Activated naive CD4-positive, alpha-beta T cell treated with anti-CD3 and anti-CD28 coated beads, Interleukin-2, amount 50 U/mL, for 16 hours (primary cell): ENCODE measurements at places on chromosomes 11 and 22.

DNA sequence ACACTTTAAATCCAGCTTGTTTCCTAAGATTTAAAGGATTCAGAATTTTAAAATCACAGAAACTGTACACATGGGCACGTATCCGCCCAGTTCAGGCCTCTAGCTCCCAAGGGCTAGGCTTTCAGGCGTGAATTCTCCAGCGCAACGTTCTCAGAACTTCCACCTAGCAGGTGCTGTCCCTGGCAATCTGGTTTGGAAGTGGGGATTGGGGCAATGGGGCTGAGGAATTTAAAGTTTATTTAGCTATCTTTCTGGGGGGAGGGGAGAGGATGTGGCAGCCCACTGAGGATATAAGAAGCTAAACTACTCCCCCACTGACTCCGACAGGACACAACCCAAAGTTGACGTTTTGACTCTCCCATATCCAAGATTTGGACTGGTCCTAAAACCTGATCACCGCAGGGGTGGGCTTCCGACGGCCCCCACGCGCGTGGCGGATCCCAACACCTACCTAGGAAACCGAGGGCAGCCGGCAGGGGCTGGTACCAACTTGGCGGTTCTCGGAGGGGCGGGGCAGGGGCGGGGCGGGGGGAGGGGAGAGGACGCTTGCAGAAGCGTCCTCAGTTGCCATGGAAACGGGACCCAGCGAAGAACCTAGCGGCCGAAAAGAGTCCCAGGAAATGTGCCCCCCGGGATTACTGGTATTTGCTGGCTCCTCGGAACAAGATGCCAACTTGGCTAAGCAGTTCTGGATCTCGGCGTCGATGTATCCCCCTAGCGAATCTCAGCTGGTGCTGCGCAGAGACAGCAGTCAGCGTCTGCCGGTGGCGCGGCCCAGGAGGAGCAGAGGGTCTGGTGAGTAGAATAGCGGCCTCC, at the start of gene HOATZ:
TSS of gene HOATZ (plus strand) at position 563 of the 816 bp plus-strand sequence. CDS start at position 570, 7 bp downstream.
- peak; percentile 12 for DNase-seq

DNA sequence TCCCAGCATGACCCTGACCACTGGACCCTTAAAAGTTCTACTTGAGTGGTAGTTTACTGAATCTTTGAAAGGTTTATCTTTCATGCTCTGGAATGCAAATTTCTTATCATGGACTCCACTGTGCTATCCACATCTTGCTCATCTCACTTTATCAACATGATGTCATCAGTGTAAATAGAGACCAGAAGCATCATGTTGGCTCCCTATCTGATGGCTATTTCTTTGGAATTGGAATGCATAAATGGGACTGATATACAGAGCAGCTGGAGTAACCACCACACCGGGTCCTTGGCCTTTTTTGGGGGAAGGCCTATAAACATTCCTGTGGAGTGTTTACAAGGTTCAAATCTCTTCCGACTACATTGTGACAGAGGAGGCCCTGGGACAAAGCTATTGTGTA, 74.1 kb upstream of the CEP126 start:
- no peak for DNase-seq

- no peak for DNase-seq
These were observed 496.2 kb upstream of the CCDC90B start for GRCh38 chr11:83782329-83782728.

GRCh38 chr11:59182457-59183151, 10.7 kb downstream of the DTX4 start:
- DNase-seq: no peak

DNA sequence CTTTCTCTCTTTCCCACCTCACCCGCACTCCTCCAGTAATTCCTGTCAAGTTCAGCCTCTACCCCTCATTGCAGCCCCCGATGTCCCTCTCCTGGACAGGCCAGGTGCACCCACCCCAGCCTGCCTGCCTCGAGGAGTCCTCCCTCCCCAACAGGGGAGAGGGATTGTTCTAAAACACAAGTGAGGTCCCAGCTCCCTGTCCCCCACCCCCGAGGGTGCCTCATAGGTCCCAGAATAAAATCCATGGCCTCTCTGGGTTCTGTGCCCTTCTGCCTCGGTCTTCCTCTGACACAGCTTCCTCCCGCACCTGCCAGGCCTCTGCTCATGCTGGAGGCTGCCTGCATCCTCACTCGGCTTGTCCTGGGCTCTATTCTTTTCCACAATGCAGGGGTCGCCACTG, 720.1 kb downstream of the BRD1 start:
- DNase-seq: no peak

- DNase-seq: no peak
These were observed 80.4 kb downstream of the SLC1A2 start for GRCh38 chr11:35338921-35339320.

GRCh38 chr11:68039526-68040086, 781 bp downstream of the TCIRG1 start:
- no peak for DNase-seq

DNA sequence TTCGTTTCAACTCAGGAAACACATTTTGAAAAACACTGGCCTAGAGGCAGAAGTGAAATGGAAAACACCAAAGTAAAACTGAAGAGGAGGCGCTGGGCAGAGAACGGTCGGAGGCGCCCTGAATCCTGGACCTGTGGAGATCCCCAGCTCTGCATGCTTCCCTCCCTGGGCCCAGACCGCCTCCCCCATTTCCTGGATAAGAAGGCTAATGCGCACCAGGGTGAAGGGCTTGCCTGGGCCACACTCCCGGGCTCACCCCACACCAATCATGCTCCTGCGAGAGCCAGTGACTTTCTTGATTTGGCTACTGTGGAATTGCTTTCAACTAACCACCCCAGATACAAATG, 167.1 kb downstream of the CRYBB2 start:
- no peak for DNase-seq

GRCh38 chr11:60344146-60344545, 17.1 kb downstream of the MS4A6E start:
- no peak for DNase-seq

- no peak for DNase-seq
These were observed 37.6 kb upstream of the THY1 start for GRCh38 chr11:119460582-119460981.

- DNase-seq: no peak
These were observed 23.9 kb downstream of the RTN4RL2 start for GRCh38 chr11:57484141-57484710.

DNA sequence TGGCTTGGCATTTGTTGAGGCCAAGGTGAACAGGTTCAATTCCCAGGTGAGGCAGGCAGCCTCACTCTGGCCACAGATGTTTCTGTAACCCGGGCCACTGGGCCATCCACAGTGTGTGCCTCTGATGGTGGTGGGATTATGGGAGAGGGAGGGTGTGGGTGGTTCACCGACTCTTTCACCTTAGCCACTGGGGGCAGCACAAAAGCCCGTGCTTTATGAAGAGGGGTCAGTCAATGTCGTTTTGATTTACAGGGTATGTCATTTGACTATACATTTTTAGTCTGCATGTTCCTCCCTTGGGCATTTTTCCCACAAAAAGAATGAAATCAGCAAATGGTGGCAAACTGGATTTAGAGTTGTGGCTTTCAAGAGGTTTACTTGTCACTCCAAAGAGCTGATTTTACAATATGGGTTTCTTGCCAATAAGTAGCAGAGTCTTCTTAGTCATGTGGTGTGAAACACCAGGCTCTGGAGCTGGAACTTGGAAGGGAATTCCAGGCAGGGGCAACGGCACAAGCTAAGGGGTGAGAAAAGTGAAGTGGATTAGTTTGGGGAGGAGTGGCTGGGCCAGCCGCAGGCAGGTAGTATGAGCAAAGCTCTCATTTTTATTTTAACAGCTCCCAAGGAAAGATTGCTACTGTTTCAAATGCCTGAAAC, 217.8 kb upstream of the ZBED5 start:
- no peak for DNase-seq

DNA sequence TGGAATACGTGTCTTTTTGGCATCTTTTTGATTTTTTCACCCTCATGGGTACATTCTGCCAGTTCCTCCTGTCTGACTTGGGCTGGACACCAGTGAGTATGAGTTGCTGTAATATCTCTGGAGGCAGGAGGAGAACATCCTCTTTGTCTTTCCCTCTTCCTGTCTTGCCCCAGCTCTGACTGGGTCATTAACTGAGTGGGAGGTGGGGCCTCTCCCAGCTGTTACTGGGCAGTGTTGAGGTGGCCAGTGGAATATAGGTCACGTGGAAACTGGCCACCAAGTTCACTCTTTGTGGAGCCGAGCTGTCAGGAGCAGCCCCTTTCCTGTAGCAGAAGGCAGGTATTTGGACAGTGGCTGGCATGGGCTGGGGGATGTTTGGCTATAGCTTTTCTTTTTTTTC, 2.2 kb downstream of the GLB1L2 start:
- no peak for DNase-seq

- no peak for DNase-seq
These were observed 29.9 kb downstream of the GDPD5 start for GRCh38 chr11:75495749-75496304.

DNA sequence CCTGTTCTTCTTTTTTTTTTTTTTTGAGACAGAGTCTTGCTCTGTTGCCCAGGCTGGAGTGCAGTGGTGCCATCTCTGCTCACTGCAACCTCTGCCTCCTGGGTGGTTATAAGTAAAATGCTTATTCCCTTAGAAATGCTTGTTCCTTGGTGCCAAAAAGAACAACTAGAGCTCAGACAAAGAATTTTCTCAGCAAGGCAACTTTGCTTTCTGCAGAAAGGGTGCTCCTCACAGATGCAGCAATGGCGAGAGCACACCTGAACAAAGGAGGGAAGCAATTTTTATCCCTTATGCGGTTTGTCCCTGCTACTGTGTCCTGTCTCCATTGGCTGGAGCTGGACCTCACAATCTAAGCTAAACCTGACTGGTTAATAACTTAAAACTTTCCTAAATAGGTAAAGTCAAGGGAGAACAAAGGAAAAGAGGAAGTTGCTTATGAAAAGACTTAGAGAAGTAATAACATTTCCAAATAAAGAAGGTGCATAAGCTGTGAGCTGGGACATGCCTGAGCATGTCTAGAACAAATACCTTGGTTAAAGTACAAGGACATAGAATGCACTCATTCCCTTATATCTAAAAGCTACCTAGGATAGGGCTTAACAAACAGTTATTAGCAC, 90.0 kb upstream of the PRR5 start:
- DNase-seq: no peak

GRCh38 chr11:27886857-27887256, 186.6 kb upstream of the BDNF start:
- no peak for DNase-seq

DNA sequence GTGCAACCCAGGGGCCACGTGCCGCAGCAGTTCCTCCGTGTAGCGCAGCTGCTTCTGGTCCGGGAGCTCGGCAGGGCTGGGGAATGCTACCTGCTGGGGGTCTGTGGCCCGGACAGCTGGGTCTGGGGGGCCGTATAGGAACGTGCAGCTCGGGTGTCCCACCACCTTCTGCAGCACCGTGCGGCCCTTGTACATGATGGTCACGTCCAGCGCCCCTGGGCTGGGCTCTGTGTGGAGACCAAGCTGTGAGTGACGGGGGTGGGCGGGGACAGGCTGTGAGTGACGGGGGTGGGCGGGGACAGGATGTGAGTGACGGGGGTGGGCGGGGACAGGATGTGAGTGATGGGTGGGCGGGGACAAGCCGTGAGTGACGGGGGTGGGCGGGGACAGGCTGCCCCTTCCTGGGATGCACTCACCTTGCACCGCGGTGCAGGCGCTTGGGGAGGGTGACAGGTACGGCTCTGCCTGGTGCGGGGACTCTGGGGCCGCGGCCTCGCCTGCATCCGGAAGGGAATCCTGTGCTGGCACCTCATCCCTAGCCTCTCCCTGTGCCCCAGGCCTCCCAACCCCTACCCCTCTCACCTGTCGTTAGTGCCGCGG, 2.3 kb downstream of the IRF7 start:
- DNase-seq: peak; percentile 82

DNA sequence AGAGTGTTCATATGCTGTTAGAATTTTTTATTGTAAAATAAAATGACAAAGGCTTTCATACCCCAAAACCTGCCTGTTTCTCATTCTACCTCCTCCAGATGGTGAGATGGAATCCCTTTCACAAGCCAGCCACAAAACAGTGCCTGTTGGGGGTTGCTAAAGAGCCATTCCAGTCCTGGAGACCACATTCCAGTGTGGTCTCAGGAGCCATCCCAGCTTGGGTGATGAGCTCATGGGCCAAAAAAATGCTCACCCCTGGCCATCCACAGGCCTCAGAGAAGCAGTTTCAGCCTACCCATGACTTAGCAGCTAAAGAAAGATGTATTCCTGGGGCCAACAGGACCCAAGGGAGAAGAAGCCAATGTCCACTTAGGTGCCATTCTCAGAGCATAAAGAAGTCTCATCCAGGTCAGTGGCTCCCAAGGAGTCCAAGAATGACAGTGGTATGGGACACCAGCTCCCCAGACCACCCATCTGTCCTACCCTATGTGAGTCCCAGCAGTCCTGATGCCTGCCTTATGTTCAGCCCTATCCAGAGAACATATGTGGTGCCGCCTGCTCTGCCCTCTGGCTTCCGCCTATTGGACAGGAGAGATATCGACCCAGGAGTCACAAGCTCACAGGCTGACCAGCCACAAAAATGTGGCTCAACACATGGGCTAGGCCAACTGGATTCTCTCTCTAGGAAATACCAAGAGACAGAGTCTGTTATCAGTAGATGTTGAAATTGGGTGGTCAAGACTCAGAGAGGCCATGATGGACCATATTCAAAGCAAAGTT, 26.4 kb downstream of the C11orf91 start:
- DNase-seq: no peak

DNA sequence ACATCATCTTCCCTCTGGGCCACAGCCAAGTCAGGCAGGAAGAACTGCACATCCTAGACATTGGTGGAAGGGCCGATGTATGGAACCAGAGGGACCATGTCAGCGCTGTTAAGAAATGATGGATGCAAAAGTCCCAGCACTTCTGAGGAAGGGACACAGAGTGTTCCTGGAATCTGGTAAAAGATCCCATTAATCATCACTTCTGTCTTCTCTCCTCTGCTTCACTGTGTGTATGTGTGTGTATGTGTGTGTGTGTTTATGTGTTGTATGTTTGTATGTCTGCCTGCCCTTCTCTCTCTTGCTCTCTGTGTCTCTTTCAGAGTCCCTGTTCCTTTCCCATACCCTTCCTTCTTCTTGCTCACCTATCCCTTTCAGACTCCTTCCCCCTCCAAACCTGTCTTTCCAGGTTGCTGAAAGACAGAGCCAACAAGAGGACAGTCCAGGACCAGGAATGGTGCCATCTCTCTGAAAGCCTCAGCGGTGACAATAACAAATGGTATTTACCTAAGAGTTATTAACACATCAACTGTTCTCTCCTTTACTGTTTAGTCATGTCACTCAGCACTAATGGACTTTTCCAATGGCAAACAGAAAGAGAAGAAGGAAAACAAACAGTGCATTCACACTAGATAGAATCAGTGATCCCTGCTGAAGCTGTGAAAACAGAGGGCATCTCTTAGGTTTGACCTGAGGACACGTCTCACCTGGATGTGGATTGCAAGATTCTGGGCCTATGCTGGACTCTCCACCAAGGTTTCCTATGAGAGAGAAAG, 47.1 kb downstream of the EHF start:
- no peak for DNase-seq
